ENCODE measurements at places on chromosomes 7 and 10.
A peak's percentile ranks its signal among the peaks of the same experiment; 100 is the strongest.

DNA sequence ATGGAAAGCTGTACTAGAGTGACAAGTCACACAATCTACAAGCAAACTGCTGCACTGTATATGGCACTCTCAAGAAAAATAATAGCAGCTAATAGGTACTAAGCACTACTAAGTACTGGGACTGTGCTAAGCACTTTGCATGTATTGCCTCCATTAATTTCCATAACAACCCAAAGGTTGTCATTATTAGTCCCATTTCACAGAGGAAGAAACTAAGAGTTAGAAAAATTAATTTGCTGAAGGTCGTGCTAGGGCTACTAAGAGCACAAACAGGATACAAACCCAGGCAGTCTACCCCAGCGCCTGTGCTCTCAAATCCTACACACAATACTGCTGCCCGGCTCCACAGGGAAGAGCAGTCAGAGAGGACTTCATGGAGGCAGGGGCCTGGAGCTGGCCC lies 51.7 kb downstream of the DLG5 start:
- no peak for DNase-seq

- no peak for DNase-seq
These were observed 2.8 kb downstream of the SP8 start for GRCh38 chr7:20783700-20784387.

DNA sequence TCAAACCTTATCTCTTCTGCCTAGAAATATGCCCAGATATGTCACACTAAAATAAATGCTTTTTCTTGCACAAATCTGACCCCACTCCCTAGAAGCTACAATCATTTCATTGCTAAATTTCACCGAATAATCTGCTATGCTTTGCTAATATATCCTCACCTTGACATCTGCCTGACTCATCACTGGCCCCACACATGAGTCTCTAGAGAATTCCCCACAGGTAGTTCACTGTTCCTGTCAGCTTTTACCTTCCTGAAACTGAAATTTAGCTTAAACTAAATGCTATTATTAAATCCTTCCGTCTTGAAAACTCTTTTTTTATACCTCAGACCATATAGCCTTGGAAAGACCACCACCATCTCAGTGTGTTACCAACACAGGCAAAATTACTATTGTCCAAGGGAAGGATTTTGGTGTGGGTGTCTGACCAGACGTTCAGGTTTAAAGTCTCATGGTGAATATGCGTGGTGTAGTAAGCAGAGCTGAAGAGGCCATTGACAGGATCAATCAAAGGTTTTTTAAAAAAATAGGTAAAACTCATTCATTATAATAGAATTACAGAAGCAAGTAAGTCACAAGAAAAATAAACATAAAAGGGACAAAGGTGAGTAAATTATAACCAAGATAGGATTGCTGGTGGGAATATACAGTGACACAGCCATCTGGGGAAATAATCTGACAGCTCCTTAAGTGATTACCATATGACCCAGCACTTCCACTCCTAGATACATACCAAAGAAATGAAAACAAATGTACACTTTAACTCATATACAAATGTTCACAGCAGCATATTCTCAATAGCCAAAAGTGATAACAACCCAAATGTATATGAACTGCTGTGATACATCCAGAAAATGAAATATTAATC lies 173.5 kb downstream of the KMT2E start:
- DNase-seq = no peak

DNA sequence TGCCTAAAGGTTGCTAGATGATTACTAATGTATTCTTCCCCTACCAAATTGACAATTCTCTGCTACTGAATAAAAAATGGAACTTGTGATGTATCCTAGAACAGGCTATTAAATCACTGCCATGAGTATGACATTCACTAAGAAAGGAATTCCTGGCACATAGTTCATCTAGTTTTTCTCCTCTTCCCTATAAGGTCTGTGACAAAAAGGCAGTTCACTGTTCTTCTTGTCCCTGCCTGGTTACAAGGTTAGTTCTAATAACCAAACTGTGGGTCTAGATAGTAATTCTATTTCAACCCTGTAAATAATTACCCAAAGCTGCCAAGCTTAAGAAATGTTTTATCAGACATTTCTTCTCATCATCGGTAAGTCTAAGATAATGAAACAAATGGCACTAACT lies 245.6 kb downstream of the BICC1 start:
- no peak for DNase-seq

GRCh38 chr10:73332379-73332778 lies 26.3 kb downstream of the CFAP70 start:
- DNase-seq = no peak

DNA sequence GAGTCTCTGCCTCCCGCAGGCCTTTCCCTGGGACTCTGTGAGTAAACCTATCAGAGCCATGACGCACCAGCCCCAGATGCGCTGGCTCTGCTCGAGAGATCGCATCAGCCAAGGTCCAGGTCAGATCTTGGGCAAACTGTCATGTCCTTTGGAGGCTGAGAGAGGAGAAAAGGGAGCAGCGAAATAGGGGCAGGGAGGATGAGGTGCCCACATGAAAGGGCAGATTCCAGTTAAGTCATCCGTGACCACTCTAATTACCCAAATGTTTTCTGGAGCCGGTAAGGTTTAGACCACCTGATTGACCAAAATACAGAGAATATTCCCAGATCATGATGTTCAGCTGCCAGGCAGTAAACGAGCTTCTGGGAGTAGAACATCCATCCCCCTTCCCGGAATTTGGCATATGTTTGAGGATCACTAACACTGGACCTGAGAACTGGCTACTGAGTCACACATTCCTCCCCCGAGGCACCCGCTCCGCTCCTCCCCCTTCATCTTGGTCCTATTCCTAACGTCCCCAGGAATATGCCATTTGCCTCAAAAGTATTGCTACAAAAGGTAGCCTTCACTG lies 88.0 kb downstream of the FGFR2 start:
- peak; percentile 83 for DNase-seq

- DNase-seq = no peak
These were observed 72.4 kb upstream of the C1GALT1 start for GRCh38 chr7:7109934-7110333.

DNA sequence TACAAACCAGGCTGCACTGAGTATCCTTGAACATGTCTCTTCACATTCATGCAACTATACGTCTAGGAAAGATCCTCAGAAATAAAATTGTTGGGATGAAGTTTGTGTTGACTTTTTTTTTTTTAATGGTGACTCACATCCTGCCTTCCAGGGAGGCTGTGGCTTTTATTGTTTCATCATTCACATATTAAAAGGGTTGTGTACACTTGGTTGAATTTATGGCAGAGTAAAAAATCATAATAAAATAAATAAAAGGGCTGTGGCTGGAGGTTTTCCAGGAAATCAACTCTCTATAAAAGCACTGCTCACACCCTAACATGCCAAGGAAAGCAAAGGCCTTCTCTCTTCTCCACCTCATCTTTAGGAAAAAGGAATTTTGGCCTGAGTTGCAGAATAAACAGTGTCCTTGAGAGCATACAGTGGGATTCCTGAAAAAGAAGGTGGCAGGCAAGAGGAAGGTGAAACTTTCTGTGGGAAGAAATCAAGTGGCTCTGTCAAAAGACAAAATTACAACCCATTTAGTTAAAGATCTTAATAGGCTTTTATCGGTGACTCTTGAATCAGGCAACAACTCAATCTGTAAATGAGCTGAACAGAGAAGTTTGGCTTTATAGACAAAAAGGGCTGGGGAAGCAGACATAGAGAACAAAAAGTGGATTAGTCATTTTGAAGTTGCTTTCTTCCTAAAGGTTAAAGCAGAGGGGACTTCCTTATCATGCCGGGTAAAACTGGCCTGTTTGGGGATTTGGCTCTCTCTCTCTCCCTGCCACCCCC lies 41.6 kb upstream of the FHIP2A start:
- DNase-seq = no peak

Measured in sigmoid colon (tissue), 7 donors.